Upper lobe of right lung (tissue), 1 donor: ENCODE measurements at places on chromosomes 16 and 17. TPM values are rescaled to one million over a fixed set of nuclear protein-coding genes. Genes with fewer than 3 reads are reported as not detected.

- no peak overlapping the region for H3K27ac ChIP-seq
- H3K4me3 ChIP-seq, result no peak overlapping the region
- H3K36me3 ChIP-seq, result no peaks in the 10 kb centered on the region
- no peak for DNase-seq
Observed at GRCh38 chr17:58786586-58787295, 31.1 kb downstream of the PPM1E start.

DNA sequence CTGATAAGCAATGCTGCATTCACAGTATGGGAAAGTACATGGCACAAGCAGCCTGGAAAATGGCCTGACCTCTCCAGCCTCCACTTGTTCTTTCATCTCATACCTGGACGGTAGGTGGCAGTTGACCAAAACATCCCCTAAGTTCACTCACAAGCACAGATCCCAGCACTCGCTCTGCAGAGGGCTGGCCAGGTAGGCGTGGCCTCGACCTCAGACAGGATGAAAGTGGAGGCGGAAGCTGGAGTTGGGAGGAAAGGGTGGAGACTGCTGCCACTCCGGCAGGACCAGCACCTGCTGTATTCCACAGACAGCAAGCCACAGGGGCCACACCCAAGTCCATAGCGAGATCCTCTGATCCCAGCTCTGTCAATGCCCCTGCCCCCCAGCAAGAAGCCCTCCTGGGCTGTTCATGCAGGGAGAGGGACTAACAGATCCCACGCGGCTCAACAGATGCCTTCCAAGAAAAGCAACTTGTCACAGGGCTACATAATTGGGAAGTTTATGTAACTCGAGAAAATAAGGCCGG is 31.3 kb downstream of the ZCCHC14 start:
- H3K4me3 ChIP-seq, result no peak overlapping the region
- DNase-seq, result peak; percentile 94
- H3K27ac ChIP-seq, result peak overlapping the region; percentile 65

GRCh38 chr17:6556121-6557039 is at the start of gene PITPNM3:
Gene PITPNM3, minus strand, starts transcription at chr17:6556555. Its CDS starts 149 bp downstream, at chr17:6556406.
- peak within 1 kb of the TSS; percentile 76 for H3K27ac ChIP-seq
- H3K36me3 ChIP-seq, result no peaks in the 10 kb centered on the region
- H3K4me1 ChIP-seq, result peaks cover 28% of the 10 kb centered on the region

- H3K4me1 ChIP-seq, result peaks cover 25% of the 10 kb centered on the region
- H3K4me3 ChIP-seq, result peak overlapping the region; percentile 71
- H3K27ac ChIP-seq, result peak overlapping the region; percentile 93
- H3K27me3 ChIP-seq, result no peaks in the 10 kb centered on the region
- peaks cover 16% of the 10 kb centered on the region for H3K36me3 ChIP-seq
Observed at GRCh38 chr17:42289611-42290181, 1.4 kb downstream of the STAT5A start.

DNA sequence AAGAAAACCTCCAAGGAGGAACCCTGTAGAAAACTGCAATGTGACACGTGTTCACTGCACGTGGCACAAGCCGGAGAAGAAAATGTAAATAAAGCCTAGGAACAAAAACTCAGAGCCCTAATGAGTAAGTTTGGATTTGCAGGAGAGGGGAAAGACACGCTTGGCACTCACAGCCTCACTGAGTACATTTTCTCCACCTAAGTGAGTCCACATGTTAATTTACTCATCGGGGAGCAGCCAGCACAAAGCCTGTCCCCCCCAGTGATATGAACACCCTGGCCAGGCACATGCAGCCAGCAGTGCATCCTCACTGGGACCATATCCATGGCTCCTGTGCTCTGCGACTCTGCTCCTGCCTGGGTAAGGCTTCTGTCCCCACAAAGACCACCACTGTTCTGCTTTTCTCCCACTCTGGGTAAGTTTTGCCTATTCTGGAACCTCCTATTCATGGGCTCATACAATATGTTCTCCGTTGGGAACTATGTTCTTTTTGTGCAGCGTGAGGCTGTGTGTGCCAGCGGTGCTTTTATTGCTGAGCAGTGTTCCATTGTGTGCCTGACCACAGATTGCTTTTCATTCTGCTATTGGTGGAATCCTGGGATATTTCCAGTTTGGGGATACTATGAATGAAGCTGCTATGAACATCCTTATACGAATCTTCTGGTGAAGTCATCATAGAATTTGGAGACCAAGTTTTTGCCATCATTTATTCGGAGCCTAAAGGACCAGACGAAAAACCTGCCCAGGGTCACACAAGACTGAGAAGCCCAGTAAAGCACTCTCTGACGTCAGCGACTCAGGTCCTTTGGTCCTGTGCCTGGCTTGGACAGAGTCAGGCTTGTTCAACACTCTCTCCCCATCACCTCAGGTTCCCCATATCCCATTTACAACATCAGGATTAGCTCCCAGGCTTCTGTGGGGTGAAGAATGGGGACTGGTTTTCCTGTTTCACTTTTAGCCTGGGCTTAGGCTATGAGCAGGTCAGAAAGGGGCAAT is 53.3 kb downstream of the RNF112 start:
- H3K27me3 ChIP-seq, result no peaks in the 10 kb centered on the region
- no peaks in the 10 kb centered on the region for H3K36me3 ChIP-seq
- H3K4me1 ChIP-seq, result peaks cover 27% of the 10 kb centered on the region

DNA sequence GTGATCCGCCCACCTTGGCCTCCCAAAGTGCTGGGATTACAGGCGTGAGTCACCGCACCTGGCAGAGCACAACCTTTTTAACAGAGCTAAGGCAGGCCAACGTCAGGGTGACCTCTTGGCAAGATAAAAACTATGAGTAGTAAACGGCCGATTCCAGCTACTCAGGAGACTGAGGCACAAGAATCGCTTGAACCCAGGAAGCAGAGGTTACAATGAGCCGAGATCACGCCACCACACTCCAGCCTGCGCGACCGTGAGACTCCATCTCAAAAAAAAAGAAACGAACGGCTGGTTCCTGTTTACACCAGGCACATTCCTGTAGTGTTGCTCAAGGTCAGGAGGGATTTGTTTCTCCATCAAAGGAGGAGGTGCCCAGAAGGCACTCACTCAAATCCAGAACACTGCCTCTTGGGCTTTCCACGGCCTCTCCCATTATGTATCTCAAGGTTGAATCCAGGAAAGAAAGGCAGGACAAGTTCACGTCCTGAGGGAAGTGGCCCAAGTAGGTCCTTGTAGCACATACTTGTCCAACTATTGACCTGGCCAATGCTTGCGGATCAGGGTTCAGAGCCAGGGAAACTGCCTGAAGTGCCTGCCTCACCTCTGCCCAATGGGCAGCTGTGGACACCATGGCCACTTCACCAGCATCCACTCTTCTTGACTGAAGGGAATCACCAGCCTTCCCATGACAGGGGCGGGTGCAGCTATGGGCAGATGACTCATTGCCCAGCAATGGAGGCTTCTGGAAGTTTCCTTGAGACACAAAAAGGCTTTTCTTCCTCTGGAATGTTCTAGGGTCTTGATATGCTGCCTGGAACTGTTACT is 13.5 kb downstream of the KNOP1 start:
- no peaks in the 10 kb centered on the region for H3K27me3 ChIP-seq
- H3K4me3 ChIP-seq, result no peak overlapping the region
- peaks cover 35% of the 10 kb centered on the region for H3K36me3 ChIP-seq
- peak overlapping the region; percentile 66 for H3K27ac ChIP-seq
- DNase-seq, result no peak

Gene SHCBP1
- 1.0 TPM for total RNA-seq

Gene CNEP1R1
- total RNA-seq, result 21.9 TPM

Gene CBX8
- total RNA-seq, result 4.9 TPM

DNA sequence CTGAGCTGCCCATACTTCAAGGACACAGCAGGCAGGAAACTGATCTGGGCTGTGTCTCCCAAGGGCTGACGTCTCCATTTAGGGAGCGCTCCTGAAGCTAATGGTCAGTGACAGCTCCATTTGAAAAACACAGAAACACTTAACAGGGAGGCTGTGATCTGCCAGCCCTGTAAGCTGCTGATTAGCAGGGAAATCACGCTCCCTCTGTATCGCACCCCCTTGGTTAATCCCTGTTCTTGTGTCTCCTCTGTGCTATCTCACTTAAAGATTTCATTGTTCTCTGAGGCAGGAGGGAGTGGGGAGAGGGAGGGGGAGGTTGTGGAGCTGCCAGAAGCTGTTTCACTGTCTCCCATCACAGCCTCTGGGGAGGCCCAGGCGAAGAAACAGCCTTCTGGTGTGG is 47.4 kb upstream of the CACNG3 start:
- H3K4me3 ChIP-seq, result no peak overlapping the region
- H3K36me3 ChIP-seq, result no peaks in the 10 kb centered on the region
- DNase-seq, result no peak
- no peaks in the 10 kb centered on the region for H3K4me1 ChIP-seq

Gene PRR11
- 2.4 TPM for total RNA-seq
